Left forelimb (tissue), 1 donor: ENCODE measurements at places on chromosomes 6 and 20.

DNA sequence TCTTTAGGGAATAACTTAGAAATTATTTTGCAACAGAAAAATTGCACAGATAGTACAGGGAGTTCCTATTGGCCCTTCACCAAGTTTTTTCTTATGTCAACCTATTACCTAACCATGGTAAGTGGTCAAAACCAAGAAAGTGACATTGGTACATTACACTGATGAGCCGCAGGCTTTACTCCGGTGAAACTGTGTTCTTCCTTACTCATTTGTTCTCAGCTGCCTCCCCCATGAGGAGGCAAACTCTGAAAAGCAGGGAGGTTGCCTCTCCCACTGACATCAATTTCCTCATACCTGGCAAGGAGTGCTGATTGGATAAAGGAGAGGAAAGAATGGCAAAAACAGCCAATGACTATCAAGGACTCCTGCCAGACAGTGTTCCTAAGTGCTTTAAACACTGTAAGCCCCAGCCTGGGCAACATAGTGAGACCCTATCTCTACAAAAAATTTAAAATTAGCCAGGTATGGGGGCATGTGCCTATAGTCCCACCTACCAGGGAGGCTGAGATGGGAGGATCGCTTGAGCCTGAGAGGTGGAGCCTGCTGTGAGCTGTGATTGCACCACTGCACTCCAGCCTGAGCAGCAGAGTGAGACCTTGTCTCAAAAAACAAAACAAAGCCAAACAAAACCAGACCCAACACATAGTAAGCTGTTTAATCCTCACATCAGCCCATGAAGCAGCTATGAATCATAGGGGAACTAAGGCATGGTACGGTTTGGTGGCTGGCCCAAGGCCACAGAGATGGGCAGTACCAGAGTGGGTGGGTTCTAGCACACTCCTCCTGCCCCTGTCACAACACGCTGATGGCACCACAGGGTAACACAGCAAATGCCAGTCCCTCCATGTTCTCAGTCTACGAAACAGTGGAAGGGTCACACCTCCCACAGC lies 24.7 kb downstream of the C20orf203 start:
- no peak for DNase-seq

DNA sequence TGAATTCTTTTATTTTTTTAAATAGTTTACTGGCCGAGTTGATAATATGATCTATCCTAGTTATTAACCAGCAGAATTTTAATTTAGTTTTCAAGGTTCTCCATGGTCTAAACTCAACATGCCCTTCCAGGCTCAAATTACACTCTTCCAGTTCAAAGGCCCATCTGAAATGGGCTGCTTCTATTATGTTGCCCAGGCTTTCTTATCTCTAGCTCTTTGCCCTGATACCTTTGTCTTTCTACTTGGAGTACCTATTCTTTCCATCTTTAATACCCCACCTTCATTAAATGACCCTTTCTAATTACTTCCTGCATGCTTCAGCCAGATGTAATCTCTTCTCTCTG lies 541.2 kb upstream of the FLRT3 start:
- DNase-seq: no peak

GRCh38 chr20:8805737-8806442 lies 263.0 kb upstream of the PLCB4 start:
- no peak for DNase-seq

- DNase-seq: no peak
These were observed 204.7 kb upstream of the SULF2 start for GRCh38 chr20:47989957-47990356.

GRCh38 chr6:42347456-42347855 lies 104.3 kb downstream of the TRERF1 start:
- DNase-seq: no peak

GRCh38 chr6:154462425-154462824 lies 48.1 kb downstream of the CNKSR3 start:
- DNase-seq: no peak

DNA sequence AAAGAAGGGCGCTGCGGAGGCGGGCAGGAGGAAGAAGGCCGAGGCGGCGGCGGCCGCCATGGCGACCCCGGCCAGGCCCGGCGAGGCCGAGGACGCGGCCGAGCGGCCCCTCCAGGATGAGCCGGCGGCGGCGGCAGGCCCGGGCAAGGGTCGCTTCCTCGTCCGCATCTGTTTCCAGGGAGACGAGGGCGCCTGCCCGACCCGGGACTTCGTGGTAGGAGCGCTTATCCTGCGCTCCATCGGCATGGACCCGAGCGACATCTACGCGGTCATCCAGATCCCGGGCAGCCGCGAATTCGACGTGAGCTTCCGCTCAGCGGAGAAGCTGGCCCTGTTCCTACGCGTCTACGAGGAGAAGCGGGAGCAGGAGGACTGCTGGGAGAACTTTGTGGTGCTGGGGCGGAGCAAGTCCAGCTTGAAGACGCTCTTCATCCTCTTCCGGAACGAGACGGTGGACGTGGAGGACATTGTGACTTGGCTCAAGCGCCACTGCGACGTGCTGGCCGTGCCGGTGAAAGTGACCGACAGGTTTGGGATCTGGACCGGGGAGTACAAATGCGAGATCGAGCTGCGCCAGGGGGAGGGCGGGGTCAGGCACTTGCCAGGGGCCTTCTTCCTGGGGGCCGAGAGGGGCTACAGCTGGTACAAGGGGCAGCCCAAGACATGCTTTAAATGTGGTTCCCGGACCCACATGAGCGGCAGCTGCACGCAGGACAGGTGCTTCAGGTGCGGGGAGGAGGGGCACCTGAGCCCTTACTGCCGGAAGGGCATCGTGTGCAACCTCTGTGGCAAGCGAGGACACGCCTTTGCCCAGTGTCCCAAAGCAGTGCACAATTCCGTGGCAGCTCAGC lies 780 bp downstream of the ZCCHC3 start:
- DNase-seq: peak; percentile 76

GRCh38 chr6:81572020-81572419 lies 180.5 kb downstream of the TENT5A start:
- DNase-seq: no peak

GRCh38 chr6:40586369-40587201 lies 579 bp downstream of the LRFN2 start:
- DNase-seq: no peak

GRCh38 chr20:45429618-45430017 lies 13.7 kb downstream of the PIGT start:
- no peak for DNase-seq

DNA sequence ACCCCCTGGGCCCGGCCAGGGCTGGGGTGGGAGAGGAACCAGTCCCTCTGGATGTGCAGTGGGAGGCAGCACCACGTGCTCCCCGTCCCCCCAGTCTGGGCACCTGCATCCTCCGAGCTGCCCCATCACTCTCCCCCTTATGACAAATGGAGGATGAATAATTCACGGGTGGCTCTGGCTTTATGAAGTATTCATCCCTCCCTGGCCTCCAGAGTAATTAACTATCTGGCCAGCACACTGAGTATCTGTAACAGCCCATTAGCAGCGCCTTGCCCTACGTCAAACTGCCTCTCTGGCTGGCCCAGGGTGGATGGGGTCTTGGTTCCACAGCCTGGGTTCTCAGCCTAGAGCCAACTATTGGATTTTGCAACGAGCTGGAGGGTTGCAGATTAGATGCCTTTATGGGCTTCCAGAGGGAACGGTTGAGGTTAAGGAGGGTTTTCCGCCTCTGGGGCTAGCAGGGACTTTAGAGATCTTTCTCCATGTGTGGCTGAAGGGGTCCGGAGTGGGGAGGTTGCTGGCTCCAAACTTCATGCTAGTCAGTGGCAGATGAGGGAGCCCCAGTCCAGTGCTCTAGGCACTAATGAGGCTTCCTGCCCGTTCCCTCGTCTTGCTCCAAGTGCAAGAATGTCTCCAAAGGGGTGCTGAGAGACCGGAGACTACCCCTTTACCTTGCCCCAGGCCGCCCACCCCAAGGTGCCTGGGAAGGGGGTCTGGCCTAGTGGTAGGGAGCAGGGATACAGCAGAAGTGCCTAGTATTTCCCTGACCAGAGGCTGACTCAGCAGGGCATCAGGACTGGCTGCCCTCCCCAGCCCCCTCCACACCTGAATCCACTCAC lies 53.5 kb upstream of the MLN start:
- DNase-seq: no peak

DNA sequence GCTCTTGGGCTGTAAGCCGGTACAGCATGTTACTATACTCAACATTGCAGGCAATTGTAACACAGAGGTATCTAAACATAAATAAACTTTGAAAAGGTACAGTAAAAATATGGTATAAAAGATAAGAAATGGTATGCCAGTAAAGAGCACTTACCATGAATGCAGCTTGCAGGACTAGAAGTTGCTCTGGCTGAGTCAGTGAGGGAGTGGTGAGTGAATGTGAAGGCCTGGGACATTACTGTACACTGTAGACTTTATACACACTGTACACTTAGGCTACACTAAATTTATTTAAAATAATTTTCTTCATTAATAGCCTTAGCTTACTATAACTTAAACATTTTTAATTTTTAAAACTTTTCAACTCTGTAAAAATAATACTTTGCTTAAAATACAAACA lies 37.8 kb upstream of the ANKEF1 start:
- DNase-seq: no peak

DNA sequence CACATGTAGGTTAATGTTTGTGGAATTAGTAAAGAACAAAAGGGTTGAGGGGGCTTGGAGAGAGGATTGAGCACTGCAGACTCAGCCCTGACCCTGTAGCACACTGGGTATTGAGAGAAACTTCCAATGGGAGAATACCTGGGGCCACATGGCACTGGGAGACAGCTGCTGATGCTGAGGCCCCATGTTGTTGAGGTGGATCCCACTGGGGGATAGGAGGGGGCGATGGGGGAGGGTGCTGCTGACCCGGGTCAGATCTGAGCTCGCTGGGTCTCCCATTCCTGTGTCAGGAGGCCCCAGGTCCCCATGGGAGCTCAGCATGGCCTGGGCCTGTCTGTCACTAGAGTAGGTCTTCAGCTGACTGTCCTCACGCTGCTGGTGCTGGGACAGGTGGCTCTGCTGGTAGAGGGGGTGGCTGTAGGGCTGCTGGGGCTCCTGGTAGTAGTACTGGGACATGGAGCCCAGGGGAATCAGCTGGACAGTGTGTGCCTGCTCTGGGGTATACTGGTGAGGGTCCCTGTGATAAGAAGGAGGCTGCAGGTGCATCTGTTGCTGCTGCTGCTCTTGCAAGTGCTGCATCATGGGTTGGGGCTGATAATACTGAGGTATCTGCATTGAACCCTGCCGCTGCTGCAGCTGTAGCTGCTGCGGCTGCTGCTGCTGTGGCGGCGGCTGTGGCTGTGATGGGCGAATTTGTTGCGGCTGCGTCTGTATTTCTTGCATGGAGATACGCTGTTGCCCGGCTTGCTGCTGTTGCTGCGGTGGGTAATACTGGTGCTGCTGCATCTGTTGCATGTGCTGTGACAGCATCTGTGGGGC lies 50.6 kb upstream of the MRPS10 start:
- no peak for DNase-seq

GRCh38 chr6:64838726-64839125 lies 868.3 kb downstream of the EYS start:
- DNase-seq: no peak

DNA sequence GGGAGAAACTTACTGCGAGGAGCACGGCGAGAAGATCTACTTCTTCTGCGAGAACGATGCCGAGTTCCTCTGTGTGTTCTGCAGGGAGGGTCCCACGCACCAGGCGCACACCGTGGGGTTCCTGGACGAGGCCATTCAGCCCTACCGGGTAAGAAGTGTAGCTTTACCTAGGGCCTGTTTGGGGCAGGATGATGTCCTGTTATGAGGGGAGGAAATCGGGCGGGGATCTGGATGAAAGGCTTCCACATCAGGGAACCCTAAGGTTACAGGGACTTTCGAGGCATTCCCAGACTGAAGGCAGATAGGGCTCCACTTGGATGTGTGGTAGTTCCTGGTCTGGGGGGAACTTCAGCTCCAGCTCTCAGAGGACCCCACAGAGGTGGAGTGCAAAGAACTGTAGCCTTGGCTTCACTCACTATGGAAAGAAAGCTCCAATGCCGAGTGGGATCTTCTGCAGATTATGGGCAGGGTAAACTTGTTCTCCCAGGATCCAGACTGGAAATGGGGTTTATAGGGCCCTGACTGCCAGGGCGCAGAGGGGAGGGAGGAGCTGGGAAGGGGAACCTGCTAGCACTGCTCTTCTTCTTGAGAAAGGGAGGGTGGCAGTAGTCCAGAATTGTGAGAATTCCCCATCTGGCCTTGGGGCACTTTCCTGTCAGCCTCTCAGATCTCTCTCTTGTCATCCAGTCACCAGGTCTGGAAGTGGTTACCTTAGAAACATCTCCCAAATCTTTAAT lies 740 bp downstream of the TRIM15 start:
- DNase-seq: no peak

- peak; percentile 44 for DNase-seq
These were observed 7.8 kb upstream of the APMAP start for GRCh38 chr20:25000268-25000801.

DNA sequence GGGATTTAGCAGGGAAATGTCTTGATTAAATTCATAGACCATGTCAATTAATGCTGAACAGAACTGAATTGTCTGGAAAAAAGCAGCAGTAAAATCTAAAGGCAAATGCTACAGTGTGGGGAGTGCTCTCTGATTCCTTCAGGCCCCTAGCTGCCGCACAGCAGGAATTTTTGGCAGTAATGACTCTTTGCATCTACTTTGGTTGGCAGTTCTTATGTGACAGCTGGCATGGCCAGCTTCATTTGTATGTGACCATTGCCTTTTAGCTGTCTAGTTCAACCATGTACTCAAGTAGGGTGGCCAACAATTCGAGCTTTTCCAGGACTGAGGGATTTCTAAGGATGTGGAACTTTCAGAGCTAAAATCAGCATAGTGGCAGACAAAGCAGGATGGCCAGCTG lies 499.1 kb upstream of the MAN1A1 start:
- no peak for DNase-seq

GRCh38 chr6:17714879-17715851 lies 8.4 kb upstream of the NUP153 start:
- no peak for DNase-seq

- DNase-seq: no peak
These were observed 8.0 kb upstream of the KIFC1 start for GRCh38 chr6:33383427-33384185.

- DNase-seq: no peak
These were observed 10.3 kb upstream of the PRSS16 start for GRCh38 chr6:27237089-27237803.

DNA sequence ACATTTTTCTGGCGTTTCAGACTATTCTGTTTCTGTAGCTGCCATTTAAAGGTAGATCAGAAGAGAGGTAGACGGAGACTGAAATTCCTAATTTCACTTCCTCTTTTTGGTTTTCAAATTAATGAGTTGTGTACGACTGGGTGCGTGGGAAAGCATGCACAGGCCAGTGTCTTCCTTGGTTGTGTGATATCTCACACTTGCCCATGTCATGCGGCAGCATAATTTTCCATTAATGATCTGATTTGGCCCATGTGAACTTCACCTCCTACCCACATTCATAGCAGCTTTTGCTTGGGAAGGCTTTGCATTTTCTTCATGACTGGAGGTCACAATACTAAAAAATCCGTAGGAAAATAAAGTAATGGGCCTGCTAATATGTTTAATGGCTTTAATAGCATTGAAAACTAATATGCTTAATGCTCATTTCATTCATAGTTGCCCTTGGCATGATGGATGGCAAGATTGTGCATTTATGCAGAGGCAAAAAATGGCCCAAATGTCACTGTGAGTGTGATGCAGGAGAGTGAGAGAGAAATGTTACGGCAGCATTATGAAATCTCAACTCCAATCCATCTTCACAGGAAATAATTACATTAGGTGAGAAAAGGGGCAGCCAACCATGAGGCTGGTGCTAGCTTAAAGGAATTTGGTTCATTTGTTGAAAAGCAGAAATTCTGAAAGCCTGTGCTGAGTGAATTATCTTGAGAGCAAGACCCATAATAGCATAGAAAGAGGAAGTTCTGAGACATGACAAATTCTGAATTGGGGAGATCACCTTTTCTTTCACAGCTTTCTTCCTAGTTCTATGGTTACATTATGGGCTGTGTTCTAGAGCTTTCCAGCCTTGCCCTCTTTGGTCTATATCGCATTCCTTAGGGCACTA lies 69.0 kb upstream of the UST start:
- DNase-seq: no peak

GRCh38 chr6:20389066-20389465 lies 12.6 kb upstream of the E2F3 start:
- no peak for DNase-seq
